ENCODE measurements at places on chromosomes 2 and 18.
A peak's percentile ranks its signal among the peaks of the same experiment; 100 is the strongest.

DNA sequence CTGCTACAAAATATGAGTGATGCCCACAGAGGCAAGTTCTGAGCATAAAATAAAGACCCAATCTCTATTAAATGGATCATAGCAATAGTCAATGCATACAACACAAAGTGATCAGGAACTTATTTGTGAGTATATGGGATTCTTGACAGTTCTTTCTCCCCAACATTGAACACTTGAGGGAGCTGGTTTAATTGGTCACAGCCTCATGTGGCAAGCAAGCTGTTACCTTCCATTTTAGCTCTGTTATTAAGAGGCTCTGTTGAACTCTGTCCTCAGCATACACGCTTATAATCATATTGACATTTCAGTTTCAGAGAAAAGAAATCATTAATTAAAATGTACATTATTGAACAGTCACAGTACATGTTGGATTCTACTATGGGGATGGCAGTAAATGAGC, 37.6 kb upstream of the PAX3 start:
- DNase-seq = no peak

GRCh38 chr2:173544641-173545363, 190.1 kb downstream of the CDCA7 start:
- no peak for DNase-seq

GRCh38 chr2:217382794-217383193, 522.9 kb upstream of the TNP1 start:
- no peak for DNase-seq

DNA sequence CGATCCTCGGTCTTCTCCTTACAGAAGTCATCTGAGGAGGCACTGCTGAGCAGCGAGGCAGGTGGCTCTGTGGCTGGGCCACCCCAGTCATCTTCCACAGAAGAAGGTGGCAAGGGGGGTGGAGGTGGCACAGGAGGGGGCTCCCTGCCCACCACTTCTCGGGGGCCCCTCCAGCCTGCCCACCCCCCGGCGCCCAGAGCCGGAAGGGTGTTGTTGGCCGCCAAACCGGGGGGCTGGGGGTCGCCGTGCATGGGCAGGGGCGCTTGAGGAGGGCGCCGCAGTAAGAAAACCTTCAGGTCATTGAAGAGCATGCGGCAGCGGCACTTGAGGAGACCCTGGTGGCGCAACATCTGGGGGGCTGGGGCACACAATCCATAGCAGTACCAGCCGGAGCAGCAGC, 2.5 kb downstream of the MARCHF4 start:
- DNase-seq = no peak

- DNase-seq = no peak
Measured at GRCh38 chr18:36685580-36685979, 143.2 kb downstream of the TPGS2 start.

DNA sequence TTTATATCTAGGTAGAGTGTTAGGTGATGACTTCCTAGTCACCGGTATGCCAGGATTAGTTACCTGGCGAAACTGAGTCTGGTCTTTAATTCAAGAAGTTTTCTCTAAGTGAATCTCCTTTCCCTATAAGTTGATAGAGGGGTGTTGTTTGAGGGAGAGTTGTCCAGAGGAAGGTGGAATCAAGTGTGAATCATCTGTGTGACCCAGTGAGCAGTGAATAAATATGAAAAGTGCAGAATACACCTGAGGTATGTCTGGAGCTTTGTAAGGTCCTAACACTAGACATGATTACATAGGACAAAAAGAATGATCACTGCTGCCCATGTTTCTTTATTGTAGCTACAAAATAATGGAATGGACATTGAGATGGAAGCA, 11.2 kb downstream of the POU3F3 start:
- no peak for DNase-seq

- peak; percentile 29 for DNase-seq
Measured at GRCh38 chr2:41853427-41854191, 194.2 kb upstream of the PKDCC start.

GRCh38 chr18:22676423-22676822, 256.7 kb upstream of the RBBP8 start:
- no peak for DNase-seq

DNA sequence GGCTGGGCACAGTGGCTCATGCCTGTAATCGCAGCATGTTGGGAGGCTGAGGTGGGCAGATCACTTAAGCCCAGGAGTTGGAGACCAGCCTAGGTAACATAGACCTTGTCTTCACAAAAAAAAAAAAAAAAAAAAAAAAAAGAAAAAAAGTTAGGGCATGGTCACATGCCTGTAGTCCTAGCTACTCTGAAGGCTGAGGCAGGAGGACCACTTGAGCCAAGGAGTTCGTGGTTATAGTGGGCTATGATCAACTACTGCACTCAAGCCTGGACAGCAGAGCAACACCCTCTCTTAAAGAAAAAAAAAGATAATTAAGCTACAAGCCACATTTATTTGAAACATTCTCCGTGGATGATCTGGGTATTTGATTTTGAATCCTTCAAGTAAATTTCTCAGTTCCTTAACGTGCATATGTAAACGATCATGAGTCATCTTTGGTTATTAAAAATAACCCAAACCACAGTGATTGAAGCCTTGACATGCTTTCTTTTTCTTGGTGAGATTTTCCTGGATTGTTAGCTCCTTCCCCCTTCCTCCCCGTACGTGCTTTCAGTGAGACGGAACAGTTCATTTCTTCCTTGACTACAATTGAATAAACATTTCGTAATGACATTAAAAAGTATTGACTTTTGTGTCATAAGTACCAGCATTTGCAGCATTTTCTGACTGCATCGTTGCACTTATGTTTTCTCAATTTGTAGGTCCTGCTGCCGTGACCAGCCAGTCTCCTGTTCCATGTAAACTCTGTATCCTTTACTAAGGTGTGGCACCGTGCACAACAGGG, 20.3 kb downstream of the RMC1 start:
- DNase-seq = no peak

GRCh38 chr2:237422309-237422708, 8.3 kb upstream of the COL6A3 start:
- no peak for DNase-seq

GRCh38 chr2:202718614-202719013, 83.8 kb downstream of the FAM117B start:
- no peak for DNase-seq

DNA sequence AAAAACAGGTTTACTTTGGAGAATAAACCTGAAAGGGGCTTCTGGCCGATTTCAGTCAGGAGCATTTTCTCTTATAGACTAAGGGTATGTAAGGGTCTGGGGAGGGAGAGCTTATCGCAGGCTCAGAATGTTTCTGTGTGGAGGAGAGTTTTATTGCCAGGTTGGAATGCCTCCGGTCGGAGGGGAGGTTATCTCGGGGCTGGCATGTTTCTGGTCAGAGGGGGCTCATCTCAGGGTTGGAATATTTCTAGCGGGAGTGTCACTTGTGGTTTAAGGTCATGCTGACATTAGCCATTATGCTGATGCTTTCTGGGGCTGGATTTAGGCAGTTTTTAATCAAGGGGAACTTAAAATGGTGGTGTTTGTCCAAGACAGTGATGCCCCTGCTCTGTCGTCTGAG, 333.6 kb downstream of the METTL4 start:
- no peak for DNase-seq

DNA sequence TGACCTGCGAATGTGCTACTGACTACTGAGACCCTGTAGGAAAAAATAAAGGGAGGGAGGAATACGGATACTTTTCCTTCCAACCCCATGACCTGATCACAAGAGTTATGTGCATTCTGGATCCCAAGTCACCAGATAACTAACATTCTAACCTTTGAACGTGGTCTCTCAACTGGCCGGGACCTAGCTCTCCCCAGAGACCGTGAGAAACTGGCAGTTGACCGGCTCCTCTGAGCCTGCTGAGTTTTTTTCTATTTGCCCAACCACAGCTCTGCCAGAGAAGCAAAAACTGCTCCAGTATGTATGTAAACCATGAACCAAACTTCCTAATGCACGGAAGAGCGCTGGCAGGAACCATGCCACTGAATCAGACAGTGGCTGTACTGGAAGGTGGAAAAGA, 47.5 kb upstream of the PTMA start:
- DNase-seq = no peak

DNA sequence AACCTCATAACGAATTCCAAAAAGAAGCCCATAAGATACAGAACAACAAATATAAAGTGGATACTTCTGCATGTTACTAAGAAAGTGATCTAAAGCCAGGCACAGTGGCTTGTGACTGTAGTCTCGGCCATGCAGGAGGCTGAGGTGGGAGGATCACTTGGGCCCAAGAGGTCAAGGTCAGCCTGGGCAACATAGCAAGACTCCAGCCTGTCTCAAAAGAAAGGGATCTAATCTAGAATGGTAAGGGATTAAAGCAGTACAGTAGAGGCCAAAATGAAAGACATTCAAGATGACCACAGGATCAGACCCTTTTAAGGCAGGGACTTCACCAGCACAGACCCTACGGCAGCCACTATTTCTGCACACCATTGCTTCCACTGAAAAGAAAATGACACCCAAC, 3.8 kb downstream of the COBLL1 start:
- DNase-seq = no peak

DNA sequence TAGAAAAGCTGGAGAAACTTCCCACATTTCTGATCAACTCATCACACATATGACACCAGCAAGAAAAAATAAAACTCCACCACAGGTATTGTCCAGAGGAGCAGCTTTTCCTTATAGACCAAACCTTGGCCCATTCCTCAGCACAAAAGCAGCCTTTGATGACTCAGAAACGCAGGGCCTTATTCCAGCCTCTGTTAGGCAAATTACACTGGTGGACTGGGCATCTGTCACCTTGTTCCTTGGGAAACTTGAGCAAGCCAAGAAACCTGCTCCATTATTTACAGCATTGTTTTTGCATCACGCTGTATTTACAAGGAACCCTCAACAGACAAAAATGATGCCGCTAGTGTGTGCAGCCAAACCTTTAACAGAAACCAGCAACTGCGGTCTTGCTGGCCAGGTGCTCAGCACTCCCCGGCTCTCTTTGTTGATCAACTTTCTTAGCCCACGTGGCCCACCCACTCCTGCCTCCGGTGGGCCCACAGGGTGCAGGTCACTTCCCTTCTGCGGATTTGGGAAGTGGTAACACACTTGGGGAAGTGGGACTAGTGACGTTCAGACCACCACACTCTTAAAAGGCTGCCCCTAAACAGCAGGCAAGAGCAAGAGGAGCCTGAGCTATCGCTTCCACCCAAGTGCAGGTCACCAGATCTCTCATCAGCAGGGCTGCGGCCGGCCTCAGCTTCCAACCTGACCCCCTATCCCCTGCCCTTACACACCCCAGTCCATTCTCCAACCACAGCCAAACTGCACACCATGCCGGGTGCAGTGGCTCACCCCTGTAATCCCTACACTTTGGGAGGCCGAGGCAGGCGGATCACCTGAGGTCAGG, 1.5 kb downstream of the AP1S3 start:
- peak; percentile 19 for DNase-seq

DNA sequence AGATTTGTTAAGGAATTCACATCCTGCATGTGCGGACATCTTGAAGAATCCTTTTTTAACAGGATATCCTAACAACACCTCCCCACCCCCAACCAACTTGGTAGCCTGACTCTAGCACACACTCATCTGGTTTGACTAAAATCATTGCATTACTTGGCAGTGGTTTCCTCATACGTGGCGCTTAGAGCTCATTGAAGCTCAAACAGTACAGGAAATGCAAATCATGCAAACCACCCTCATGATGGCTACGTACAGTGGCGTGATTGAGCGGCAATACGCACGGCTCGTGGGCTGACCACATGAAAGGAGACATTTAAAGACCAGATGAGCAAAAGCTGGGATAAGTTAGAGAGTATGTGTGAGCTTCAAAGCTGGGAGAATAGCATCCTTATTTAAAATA, 336.2 kb downstream of the ZEB2 start:
- DNase-seq = peak; percentile 82

- no peak for DNase-seq
Measured at GRCh38 chr2:11874861-11875260, 128.4 kb downstream of the LPIN1 start.

DNA sequence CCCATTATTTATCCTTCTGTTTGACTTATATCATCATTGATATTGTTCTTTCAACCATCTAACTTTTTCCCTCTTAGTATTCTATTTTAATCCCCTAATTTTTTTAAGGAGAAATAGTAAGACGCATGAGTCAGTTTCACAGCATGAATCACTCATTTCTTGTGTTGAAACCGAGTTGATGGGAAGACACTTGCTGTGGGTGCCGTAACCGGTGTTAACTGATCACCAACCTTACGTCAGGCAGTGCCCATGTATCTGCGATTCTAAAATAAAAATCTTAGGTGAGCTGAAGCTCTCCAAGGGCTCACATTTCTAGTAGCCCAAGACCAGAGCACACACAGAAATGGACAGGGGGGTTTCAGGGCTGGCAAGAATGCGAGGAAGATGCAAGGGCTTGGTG, 348.1 kb downstream of the GALR1 start:
- no peak for DNase-seq

- DNase-seq = no peak
Measured at GRCh38 chr18:51617167-51617566, 419.7 kb upstream of the MEX3C start.

DNA sequence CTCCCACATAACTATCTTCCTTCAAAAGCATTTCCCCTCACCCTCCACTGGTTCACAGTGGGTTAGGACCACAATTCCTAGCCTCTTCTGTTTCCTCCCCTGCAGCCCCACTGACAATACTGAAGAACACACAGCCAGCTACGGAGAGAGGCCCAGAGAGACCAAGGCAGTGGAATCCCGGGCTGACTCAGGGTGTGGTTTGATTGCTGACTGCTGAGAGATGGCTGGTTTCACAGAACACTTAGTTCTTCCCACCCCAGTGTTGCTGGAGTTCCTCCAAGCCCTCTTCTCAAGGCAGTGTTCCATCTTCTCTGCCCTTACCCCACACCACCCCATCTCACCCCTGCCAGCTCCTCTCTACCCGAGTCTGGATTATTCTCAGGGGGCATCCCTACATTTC, 43.3 kb upstream of the ZFP36L2 start:
- DNase-seq = no peak

DNA sequence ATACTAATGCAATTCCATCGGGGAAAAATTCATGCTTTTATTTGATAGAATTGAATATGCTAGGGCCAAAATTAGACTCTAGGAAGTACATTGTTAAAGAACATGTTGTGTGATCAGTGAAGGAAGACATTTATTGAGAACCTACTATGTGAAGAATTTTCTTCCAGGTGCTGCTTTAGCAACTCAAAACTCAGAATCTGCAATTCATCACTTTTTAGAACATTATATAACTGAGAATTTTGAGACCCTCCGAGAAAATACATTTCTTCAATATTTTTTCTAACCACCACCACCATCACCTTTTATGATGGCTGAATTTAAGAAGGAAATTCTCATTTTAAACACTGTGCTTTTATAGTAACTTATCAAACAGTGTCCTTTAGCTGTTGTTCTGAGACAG, 315.2 kb downstream of the FIGN start:
- no peak for DNase-seq

GRCh38 chr2:1625281-1626001, 118.9 kb downstream of the PXDN start:
- DNase-seq = no peak

DNA sequence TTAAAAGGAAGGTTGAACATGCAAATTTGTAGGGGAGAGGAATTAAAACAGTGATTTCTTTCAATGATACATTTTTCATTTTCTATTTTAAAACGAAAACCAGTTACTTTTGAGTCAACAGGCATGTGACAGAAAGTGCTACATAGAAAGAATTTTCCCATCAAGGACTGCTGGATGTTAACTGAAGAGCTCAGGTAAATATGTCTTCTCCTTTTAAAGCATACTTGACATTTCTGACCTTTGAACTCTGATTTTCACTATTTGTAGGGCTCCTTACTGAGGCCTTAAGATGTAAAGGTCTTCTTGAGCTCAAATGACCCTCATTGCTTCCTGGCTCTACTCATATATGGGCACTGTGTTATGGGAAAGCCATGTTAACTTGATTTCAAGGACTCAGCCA, 32.4 kb downstream of the FIGN start:
- no peak for DNase-seq
